Colonic mucosa (tissue), 4 donors: ENCODE measurements at places on chromosomes 7 and 10. TPM values are rescaled to one million over a fixed set of nuclear protein-coding genes. Genes with fewer than 3 reads are reported as not detected.

GRCh38 chr10:12897278-12897677, 104.2 kb downstream of the CCDC3 start:
- no peak for DNase-seq

DNA sequence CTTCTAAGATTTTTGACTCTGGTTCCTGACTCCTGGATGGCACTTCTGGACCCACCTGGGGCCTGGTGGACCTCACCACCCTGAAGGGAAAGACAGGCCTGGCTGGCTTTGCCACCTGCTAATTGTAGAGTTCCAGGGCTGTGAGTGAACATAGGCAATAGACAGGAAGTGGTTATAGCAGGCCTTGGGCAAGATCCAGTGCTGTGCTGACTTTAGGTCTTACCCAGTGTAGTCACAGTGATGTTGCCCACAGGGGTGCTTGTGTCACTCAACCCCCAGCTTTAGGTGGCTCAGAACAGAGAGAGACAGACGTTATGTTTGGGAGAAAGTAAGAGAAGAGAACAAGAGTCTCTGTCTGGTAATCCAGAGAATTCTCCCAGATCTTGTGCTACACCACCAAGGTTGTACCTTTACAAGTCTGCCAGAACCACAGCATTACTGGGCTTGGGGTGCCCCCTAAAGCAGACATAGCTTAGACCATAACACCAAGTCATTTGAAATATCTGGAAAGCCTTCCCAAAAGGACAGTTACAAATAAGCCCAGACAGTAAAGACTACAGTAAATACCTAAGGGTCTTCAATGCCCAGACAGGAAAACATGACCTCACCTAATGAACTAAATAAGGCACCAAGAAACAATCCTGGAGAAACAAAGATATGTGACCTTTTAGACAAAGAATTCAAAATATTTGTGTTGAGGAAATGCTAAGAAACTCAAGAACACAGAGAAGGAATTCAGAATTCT, 303.4 kb downstream of the PCLO start:
- DNase-seq = no peak

DNA sequence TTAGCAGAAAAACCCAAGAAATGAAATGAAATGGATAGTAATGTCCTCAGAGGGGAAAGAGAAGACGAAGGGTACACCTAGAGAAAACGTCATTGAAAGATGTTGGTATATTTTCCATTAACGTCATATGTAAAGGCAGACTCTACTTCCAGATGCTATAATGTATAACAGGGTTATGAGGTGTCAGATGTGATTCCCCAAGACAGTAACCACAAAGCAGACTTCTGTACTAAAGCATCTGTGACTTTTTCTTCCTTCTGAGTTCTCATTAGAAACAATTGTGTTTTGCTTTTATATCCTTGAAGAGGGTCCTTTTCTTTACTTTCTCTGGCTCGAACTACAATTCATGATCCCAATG, 37.4 kb downstream of the LRRC72 start:
- no peak for DNase-seq

GRCh38 chr10:17808971-17809841, at the start of gene MRC1:
Gene MRC1 (plus strand): TSS chr10:17809348. CDS start chr10:17809466, 118 bp downstream.
- no peak for DNase-seq

DNA sequence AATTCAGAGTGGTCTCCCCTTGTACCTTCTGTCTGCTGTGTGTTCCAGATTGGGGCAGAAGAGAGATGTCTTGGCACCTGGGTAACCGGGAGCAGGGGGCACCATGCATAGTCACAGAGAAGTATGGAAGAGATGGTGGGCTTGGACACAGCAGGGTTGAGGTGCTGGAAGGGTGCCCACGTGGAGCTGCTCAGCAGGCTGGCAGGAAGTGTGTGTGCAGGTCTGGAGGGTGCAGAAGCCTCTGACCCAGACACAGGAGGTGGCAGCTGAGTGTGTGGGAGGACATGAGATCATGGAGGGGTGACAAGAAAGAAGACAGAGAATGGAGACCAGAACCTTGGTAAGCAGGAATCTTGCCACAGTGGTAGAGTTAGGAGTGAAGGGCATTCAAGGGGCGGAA, 42.3 kb upstream of the DUSP5 start:
- DNase-seq = no peak

- DNase-seq = no peak
These were observed 10.5 kb downstream of the ADRA2A start for GRCh38 chr10:111087331-111087756.

GRCh38 chr10:61749291-61749690, 86.6 kb downstream of the CABCOCO1 start:
- no peak for DNase-seq

GRCh38 chr10:110207805-110208613, 604 bp downstream of the MXI1 start:
- peak; percentile 63 for DNase-seq

GRCh38 chr10:1651270-1651966, 85.9 kb downstream of the ADARB2 start:
- DNase-seq = no peak

DNA sequence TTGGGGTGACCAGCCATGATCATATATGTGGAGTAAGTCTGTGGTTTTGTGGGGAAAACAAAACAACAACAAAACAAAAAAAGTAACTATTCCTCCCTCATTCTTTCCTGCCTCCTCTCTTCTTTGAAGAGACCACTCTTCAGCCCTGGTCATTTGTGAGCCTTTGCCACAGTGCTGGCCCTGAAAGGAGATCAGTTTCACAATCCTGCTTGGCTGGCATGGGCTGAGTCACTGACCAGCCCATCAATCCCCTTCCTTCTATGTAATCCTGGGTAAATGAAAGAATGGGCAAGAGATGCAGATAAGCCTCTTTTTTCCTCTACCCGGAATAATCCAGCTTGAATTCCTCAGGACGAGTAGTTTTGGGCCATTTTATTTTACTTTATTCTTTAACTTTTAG, 13.6 kb downstream of the CSTF2T start:
- DNase-seq = no peak

DNA sequence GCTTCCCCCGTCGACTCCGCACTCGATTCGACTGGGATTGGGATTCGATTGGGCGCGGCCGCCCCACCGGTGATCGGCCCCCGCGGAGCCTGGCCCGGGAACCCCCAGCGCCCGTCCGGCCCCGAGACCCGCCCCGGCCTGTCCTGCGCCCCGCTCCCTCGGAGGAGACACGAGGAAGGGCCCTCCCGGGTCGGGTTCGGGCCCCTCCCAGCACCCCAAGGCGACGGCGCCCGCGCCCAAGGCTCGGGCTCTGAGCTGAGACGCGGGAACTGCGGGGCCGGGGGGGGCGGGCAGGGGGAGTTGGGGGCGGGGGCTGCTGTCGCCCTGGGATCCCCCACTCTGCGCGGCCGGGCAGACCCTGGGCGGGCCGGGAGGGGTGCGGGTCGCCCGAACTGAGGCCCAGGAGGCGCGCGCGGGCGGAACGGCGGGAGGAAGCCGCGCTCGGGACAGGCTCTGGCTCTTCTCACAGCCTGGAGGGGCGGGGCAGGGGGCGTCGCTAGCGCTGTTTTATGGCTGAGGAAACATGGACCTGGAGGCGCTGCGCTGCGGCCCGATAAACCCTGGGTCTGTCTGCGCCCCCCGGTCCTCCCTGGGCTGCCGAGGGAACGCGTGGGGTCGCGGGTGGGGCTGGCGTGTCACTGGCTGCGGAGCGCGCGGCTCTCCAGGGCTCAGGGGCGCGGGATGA, 1.7 kb upstream of the NKX6-2 start:
- no peak for DNase-seq

GRCh38 chr7:34227525-34227924, 322.2 kb downstream of the BMPER start:
- DNase-seq = no peak

- no peak for DNase-seq
These were observed 1.2 kb downstream of the OPN4 start for GRCh38 chr10:86655596-86655995.

DNA sequence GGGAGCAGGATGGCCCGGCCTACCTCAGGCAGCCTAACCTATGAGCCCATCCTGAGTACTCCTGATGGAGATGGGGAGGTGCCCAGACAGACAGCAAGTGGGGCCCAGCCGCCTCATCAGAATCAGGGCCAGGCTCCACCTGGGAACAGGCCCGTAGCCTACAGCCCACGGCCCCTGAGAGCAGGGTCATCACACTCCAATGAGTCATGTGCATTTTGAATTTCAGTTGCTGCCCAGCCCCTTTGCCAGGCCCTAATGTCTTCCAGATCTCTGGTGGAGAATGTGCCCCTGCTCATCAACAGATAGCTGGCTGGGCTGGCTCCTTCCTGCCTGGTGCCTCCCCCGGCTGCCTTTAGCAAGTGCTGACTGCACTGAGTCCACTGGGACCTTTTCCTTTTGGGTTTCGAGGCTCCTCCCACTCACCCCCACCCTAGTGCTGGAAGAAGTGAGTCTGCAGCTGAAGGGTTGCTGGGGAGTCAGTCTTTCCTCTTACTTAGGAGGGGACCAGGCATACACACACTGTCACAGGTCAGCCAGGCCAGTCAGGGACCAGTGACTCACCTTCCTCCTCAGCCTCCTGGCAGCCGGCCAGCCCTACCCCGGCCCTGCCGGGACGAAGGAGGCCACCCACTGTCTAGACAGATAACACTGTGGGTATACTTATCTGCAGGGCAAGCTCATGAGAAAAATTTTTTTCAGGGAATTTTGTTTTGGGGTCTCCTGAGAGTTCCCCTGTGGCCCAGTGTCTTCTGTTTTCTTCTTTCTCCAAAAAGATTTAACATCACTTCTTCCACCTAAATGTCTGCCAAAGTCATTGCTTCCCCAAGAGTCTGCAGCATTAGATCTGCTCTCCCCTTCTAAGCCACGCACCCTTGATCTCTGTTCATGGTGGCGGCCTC, 9.1 kb upstream of the ASIC3 start:
- DNase-seq = peak; percentile 65

- no peak for DNase-seq
These were observed 830 bp upstream of the BMI1 start for GRCh38 chr10:22319980-22320558.

DNA sequence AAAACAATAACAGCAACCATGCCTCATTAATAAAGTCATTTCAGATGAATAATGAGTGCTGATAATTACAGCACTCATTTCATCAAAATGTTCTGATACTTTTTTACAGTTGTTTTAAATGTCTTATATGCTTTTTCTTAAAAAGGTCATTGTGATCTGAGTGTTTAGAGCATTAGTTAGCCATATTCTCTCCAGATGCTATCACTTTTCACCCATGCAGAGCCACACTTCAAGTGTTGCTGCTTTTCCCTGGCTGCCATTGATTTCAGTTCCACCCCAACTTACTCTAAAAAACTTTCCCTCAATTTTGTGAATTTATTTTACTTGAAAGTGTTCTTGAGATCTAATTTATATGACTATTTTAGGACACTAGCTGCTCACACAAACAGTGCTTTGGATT, 41.8 kb downstream of the NUP205 start:
- no peak for DNase-seq

GRCh38 chr10:15336211-15336610, 34.9 kb downstream of the FAM171A1 start:
- DNase-seq = no peak

DNA sequence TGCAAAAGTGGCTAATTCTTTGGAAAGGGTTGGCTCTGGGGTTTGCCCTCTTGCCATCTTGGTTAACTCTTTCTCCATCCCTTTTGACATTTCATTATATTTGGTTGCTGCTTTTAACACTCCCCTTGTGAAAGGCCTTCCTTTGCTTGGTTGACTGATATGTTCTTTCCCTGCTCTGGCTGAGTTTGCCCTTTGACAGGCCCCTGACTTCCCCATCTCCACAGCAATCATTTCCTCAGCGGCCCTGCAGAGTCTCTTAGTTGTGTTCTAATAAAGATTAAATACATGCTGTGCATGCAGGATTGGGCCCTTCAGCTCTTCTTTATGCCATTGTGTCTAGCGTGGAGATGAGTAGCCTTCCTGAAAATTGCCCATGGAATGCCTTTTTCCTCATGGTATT, 84.5 kb upstream of the CSTF2T start:
- no peak for DNase-seq

- peak; percentile 20 for DNase-seq
These were observed 370.8 kb downstream of the GRID1 start for GRCh38 chr10:85995791-85996190.

DNA sequence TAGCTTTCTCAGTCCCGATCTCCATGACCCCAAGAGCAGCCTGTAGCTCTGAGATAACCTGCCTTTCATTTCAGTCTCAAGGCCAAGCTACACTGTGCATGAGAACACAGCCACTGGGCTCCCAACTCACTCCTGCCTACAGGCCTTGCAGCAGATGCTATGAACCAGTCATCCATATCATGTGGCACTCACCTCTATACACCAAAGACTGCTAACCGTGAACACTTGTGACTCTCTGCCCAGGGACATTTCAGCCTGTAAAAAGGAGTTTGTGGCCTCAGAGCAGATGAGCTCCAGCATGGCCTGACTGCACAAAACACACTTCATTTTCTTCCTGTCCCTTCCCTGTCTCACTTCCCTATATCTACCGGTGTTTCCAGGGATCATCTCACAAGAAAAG, 56.9 kb upstream of the NPY start:
- DNase-seq = no peak

- DNase-seq = no peak
These were observed 21.7 kb upstream of the PWWP2B start for GRCh38 chr10:132375116-132375794.

GRCh38 chr7:132394283-132395198, 181.7 kb downstream of the PLXNA4 start:
- no peak for DNase-seq

GRCh38 chr10:852386-852785, 79.1 kb downstream of the LARP4B start:
- no peak for DNase-seq

DNA sequence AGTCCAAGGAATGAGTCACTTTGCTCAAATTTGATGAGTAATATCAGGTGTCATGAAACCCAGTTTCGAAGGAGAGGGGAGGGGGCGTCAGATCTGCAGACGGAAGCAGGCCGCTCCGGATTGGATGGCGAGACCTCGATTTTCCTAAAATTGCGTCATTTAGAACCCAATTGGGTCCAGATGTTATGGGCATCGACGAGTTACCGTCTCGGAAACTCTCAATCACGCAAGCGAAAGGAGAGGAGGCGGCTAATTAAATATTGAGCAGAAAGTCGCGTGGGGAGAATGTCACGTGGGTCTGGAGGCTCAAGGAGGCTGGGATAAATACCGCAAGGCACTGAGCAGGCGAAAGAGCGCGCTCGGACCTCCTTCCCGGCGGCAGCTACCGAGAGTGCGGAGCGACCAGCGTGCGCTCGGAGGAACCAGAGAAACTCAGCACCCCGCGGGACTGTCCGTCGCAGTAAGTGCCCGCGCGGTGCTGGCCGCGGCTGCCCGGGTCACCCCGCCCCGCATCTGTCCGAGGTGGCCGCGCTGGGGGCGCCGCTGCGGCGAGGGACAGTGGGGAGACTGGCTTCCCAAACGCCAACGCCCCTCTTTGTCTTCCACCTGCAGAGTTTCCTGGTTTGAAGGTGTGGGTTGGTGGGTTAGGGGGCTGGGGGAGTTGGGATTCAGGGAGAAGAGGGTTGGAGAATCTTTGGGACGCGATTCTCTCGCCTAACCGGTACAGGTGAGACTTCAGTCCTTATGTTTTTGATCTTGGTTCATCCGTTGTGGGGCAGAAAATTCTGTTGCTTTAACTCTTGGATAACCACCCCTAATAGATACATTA, at the start of gene TAC1:
TSS of gene TAC1 (plus strand) at position 351 of the 829 bp plus-strand sequence. CDS start 527 bp downstream, outside the sequence.
- no peak for DNase-seq

- DNase-seq = no peak
These were observed 383.2 kb downstream of the DNAJB6 start for GRCh38 chr7:157719705-157720655.

Gene PAPOLB
- not detected for total RNA-seq

Gene GPR22
- 0.13 TPM for total RNA-seq

Gene NEURL1
- 46.1 TPM for total RNA-seq

Gene PTPRE
- total RNA-seq = 15.9 TPM

Gene HOXA13
- 22.7 TPM for total RNA-seq

Gene SPDYE16
- total RNA-seq = not detected

Gene FAM25A
- total RNA-seq = not detected

Gene FAM25G
- total RNA-seq = 0.98 TPM

Gene PPP3CB
- total RNA-seq = 34.2 TPM

Gene IFIT3
- total RNA-seq = 4.3 TPM

Gene GDI2
- total RNA-seq = 266 TPM
